ENCODE measurements at places on chromosomes 13 and 19. TPM values are rescaled to one million over a fixed set of nuclear protein-coding genes. Genes with fewer than 3 reads are reported as not detected.

GRCh38 chr13:31946091-31946770 is 85.3 kb upstream of the FRY start:
- DNase-seq, result no peak

GRCh38 chr13:50908371-50908770 is 1.2 kb upstream of the RNASEH2B start:
- DNase-seq, result no peak

DNA sequence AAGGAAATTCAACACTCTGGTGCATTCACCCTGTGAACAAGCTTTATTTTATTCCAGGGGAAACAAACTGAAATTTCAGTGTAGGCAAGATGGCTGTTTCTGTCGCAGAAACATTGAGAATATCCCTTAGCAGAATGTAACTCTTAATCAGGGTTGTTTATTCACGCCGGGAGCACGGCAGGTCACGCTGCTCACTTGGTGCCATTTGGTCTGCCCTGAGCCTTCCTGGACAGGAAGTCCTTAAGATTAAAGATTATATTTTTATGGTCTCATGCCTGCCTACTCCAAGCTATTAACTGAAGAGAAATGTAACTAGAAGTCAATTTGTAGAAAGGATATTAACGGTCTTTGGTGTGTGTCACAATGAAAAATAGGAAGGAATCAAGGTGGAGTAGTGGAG is 185.3 kb upstream of the ARGLU1 start:
- DNase-seq, result no peak

- DNase-seq, result no peak
Observed at GRCh38 chr13:23348262-23349127, 85.0 kb downstream of the SACS start.

DNA sequence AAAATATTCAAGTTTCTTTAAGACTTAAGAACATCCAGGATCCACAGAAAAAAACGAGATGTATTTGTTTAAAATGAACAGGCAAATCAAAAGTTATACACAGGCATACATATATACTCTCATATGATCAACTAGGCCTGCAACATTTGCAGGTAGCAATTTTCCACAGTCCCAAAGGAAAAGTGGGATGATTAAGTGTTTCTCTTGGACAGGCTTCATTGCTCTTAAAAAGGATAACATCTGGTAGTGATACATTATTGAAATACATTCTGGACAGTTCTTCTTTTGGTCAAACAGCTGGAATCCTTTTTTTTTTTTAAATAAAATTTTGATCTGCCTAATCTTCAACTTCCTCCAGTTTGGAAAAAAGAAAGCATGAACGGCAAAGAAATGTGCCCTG is 114.8 kb upstream of the TDRD3 start:
- DNase-seq, result no peak

DNA sequence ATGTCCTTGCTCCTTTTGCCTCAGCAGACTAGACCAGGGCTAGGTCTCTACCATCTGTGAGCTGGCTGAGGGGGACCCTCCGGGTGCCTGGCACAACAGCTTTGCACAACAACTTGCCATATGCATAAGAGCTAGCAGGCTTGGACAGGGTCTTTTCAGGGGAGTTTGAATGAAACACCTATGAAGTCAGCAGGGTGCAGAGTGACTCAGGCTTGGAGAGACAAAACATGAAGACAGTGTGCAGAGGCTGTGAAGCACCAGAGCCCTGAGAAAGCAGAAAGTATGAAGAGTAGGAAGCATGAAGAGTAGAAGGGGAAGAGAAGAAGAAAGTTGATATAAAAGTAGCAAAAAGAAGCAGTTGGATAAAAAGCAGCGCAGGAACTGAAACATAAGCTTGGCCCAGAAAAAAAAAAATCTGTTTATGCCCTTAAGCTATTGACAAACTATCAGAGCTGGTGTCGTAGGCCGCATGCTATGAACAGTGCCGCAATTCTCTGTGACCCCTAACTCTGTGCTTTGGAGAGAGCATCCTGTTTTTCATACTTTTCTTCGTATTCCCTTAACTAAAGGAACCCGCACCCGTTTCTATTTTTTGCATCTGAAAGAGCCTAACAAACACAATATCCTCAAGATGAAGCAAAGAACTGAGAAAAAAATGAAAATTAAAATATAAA is 52.7 kb upstream of the FAM216B start:
- DNase-seq, result no peak

GRCh38 chr19:50147462-50148423 is 15.3 kb downstream of the IZUMO2 start:
- peak; percentile 80 for DNase-seq

GRCh38 chr19:2548966-2549365 is 73.0 kb downstream of the GADD45B start:
- no peak for DNase-seq

- DNase-seq, result no peak
Observed at GRCh38 chr13:79936368-79937136, 404.4 kb downstream of the SPRY2 start.

GRCh38 chr19:7670790-7671189 is 1.9 kb downstream of the RETN start:
- no peak for DNase-seq

DNA sequence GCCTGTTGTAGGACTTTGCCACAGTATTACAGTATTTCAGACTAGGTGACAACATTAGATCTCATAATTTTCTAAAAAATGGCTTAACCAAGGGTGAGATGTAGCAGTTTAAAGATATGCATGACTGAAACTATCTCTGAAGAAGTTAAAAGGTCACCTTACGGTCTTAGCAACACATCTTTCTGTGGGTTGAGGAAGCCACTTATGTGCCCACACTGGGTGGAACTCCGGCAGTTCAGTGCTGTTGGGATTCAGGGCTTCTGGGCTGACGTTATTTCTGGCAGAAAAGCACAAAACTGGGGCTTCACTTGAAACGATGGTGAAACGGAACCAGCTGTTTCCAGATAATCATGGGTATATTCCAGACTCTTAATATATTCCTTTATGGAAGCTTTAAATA is 697.3 kb downstream of the PCDH9 start:
- no peak for DNase-seq

- no peak for DNase-seq
Observed at GRCh38 chr13:72864142-72865011, 82.4 kb downstream of the PIBF1 start.

- DNase-seq, result no peak
Observed at GRCh38 chr13:29543230-29544215, 52.0 kb downstream of the SLC7A1 start.

- DNase-seq, result no peak
Observed at GRCh38 chr13:103184413-103184812, 118.2 kb upstream of the SLC10A2 start.

- DNase-seq, result no peak
Observed at GRCh38 chr19:56814656-56815055, 25.9 kb downstream of the PEG3 start.

GRCh38 chr13:29546662-29547061 is 48.8 kb downstream of the SLC7A1 start:
- no peak for DNase-seq

- DNase-seq, result no peak
Observed at GRCh38 chr13:63351533-63351932, 1935.9 kb upstream of the PCDH20 start.

DNA sequence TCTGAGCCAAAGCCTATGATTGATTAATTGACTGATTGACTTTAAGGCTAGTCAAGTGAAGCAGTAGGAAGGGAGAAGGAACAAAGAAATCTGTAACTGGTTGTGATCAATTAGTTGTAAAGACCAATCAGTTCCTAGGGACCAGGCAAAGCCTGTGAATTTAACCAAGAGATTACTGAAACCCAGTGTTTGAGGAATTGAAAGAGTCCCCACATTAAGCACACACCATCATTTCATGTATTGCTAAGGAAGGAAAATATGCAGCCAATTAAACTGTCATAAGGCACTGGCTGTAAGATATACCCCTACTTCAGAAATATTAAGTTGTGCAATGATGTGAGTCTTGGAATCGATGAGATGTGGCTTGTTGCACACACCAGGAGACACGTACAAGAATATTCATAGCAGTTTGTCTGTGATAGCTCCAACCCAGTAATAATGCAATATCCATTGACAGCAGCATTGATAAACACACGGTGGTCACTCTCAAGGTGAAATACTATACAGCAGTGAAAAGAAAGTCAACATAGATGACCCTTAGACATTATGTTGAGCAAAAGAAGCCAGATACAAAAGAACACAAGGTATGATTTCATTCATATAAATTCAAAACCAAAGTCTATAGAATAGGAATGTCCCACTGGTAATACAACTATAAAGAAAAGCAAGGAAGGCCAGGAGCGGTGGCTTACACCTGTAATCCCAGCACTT is 9.0 kb downstream of the C19orf47 start:
- no peak for DNase-seq

- no peak for DNase-seq
Observed at GRCh38 chr13:53311561-53311960, 282.9 kb downstream of the OLFM4 start.

GRCh38 chr13:75202981-75203380 is 279.0 kb downstream of the TBC1D4 start:
- DNase-seq, result no peak

DNA sequence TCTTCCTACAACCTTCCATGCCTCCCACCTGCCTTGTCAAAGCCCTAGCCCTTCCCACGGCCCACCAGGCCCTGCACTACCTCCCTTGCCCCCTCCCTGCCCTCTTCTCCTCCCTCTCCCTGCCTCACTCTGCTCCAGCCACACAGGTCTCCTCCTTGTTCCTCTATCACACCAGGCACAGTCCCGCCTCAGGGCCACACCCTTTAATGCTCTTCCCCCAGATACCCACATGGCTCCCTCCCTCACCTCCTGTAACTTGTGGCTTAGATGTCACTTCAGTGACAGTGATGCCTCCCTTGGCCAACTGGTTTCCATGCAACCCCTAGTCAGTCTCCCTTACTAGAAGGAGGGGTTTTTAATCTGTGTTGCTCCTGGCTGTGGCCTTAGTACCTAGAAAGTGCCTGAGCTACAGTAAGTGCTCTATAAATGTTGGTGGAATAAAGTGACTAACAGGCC is 1.3 kb downstream of the SIRT6 start:
- DNase-seq, result no peak

- no peak for DNase-seq
Observed at GRCh38 chr13:32511482-32511881, 27.1 kb downstream of the N4BP2L2 start.

GRCh38 chr19:4371247-4372164 is 28.1 kb downstream of the MPND start:
- DNase-seq, result no peak

ZNF570 gene
- 10.8 TPM for polyA plus RNA-seq

MBD3L2 gene
- not detected for polyA plus RNA-seq

CLEC17A gene
- polyA plus RNA-seq, result 0.12 TPM

Measured in right renal cortex interstitium (tissue), 3 donors.